ENCODE measurements at places on chromosomes 4 and X.

GRCh38 chrX:69303231-69303630 lies 138.0 kb upstream of the PJA1 start:
- DNase-seq, result no peak

- DNase-seq, result no peak
These were observed 34.4 kb downstream of the NFKB1 start for GRCh38 chr4:102535398-102536082.

- no peak for DNase-seq
These were observed 160.2 kb upstream of the DKK2 start for GRCh38 chr4:107196312-107196711.

- no peak for DNase-seq
These were observed 77.8 kb downstream of the CD38 start for GRCh38 chr4:15855804-15856475.

- DNase-seq, result no peak
These were observed 2.0 kb upstream of the FATE1 start for GRCh38 chrX:151713849-151714248.

DNA sequence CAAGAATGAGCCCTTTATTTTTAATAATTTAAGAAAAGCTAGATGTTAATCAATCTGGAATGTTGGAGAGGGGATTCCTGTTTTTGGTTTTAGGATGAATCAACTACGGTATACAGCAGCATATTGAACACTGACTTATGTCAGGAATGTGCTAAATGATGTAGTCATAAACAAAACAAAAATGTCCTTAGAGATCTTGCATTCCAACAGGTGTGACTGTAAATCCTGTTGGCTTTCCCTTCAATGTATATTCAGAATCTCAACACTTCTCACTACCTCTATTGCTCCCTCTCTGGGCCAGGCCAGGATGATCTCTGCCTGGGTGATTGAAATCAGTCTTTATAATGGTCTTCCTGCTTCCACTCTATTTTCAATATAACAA lies 37.8 kb upstream of the BDH2 start:
- DNase-seq, result no peak

DNA sequence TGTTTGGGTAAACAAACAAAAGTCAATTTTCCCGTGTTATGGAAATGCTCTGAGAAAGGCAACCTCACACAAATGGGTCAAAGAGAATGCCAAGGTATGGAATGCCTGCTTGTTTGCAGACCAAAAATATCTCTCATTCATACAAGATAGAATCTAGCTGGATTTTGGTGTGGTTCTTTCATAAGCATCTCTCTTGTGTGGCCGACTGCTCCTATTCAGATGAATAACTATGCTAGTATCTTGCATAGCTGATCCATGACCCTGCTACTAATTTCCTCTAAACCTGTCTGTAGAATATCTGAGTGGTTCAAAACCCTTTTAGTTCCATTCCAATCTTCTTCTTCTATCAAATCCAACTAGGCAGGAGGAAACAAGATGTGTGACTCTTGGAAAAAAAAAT lies 28.2 kb upstream of the SORBS2 start:
- no peak for DNase-seq

GRCh38 chrX:10140264-10140663 lies 16.5 kb upstream of the CLCN4 start:
- DNase-seq, result no peak

DNA sequence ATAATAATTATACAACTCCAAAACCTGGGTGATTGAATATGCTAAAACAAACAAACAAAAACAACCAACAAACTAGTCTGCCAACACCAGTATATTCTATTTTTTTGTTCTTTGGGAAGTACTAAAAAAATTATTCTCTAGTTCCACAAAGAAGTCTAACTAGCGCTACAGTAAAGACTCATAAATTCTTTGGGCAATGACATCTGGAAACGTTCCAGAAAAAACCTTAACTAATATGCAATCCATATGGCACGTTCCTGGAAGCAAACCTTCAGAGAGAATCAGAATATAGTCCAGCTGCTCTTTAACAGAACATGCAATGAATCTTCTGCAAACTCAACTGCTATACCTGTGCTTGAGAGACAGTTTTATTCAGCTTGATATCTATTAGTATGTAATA lies 500.1 kb downstream of the TRAM1L1 start:
- no peak for DNase-seq

- no peak for DNase-seq
These were observed 65.4 kb upstream of the ENPP6 start for GRCh38 chr4:184282895-184283654.

DNA sequence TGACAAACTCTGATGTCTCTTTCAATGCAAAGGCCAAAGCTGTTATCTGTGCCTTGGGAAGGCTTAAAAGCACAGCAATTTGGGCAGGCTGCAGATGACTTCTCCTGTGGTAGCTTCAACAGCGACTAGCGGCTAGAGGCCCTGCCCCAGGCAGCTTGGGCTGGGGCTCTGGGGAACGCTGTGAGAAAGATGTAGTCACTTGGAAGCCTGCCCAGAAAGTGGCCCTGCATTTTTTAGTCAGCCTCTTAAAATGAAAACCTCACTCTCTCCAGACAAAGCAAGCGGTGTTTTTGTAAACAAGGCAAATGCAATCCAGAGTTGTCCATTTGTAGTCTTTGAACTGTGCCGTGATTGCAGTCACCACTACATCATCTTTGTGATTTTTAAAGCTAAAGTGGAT lies 27.5 kb downstream of the PCYT1B start:
- DNase-seq, result peak; percentile 2

- DNase-seq, result no peak
These were observed 204.7 kb upstream of the GABRA2 start for GRCh38 chr4:46594661-46595060.

GRCh38 chr4:153151535-153152455 lies 52.4 kb upstream of the TRIM2 start:
- DNase-seq, result peak; percentile 82

DNA sequence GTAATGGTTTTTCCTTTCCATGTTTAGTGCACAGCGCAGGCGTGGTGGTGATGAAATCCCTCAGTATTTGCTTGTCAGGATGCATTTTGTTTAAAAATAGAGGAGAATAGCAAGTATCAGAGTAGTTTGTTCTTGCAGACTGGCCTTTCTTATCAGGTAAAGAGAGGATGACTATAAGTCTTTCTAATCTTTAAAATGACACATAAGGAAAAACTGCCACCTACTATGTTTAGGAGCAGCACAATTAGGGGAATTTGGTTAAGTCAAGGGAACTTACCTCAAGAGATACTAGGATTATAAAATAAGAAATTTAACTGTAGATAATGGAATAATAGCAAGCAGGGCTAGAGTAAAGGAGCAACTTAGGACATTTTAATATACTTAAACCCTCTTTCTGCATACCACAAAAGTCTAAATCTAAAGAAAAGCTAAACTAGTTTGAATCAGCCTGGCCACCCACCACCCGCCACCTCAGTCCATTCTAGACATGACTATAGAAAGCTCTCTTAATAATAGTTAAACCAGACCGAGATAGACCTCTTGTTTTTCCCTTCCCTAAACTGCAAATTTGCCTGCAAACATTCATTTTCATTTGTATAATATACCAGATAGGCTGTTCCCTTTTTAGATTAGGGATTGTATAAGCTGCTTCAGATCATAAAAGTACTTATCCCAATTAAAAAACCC lies 62.0 kb downstream of the APOOL start:
- DNase-seq, result no peak

DNA sequence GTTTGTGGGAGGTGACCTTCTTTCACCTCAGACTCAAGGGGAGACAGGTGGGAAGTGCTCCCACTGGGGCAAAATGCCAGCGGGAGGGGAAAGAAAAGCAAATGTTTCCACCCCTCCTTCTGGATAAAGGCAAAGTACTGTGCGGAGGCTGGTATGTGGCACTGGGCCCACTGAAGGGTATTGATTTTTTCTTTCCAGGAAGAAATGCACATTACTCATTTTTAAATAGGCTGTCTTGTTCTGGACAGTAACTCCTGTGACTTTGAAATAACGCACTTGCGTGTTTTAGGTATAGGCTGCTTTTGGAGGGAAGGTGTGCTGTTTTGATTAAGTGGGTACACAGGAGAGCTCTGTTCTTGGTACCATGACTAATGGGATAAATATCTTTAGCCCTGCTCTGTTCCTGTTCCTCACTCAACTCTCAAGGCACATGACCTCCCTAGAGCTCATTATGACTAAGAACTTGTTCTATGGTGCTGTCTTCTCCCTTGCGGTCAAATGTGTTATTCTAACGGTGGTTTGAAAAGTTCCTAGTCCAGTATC lies 40.7 kb upstream of the MBTPS2 start:
- peak; percentile 28 for DNase-seq

- no peak for DNase-seq
These were observed 146.3 kb downstream of the DTHD1 start for GRCh38 chr4:36427696-36428095.

Data from LoVo (cell line).